ENCODE measurements at places on chromosomes 2 and 18.

GRCh38 chr2:239596253-239596652 lies 195.4 kb upstream of the HDAC4 start:
- DNase-seq, result no peak

DNA sequence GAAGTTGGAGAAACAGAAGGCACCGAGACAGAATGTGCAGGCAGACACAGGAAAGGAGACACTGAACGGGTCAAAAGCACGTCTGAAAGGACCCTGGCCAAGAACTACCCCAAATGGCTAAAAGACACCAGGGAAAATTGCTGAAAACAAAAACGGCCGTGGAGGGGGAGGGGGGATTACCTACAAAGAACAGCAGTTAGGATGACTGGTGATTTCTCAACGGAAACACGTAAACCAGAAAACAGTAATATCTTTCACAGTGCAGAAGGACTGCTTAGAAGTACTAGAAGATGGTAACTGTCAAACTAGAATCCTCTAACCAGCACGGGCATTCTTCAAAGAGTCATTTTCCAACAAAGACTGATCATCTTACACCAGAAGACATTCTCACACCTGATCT lies 142.6 kb downstream of the HDAC4 start:
- no peak for DNase-seq

DNA sequence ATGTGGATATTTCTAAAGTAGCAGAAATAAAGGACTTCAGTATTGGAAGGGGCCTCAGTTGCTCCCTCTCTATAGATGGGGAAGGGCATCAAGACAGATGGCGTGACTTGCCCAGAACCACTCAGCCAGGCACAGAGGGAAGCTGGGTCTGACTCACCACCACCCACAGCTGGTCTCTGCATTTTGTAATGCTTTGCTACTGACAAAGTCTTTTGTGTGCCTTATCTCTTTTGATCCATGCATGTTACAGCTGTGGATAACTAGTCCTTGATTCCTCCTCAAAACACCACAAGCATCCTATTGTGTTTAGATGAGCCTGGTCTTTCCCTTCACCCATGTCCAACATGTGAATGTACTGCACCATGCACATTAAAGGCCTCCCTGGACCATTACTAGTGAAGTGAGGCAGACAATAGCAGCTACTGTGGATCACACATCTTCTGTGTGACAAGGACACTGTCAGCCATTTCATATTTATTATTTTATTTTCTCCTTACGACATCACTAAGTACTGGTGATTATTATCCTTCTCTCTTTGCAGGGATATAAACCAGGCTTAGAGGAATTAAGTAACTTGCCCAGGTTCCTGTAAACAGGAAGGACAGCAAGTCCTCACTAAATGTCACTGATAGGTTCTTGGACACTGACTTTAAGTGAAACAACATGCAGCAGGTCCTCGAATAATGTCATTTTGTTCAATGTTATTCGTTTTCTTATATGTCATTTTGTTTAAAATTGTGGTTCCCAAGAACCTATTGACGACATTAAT lies 29.6 kb upstream of the IL37 start:
- DNase-seq, result no peak

GRCh38 chr2:107777974-107778373 lies 48.7 kb upstream of the RGPD4 start:
- no peak for DNase-seq

DNA sequence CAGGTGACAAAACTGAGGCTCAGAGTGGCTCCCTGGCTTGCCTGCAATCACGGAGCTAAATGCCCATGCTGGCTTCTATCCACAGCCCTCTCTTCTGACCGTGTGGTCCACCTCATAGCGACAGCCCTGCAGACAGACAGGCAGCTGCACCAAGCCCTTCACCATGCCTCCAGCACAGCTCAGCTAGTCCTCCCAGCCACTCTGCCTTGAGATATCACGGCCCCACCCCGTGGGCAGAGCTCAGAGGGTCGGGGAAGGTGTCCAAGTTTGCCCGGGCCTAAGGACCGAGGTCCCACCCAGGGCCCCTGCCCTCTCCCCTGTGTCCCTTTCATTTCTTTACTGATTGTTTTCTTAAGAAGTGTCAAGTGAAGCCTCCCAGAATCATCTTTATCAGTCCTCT lies 128.2 kb upstream of the GLI2 start:
- DNase-seq, result no peak

GRCh38 chr2:63163161-63163820 lies 112.7 kb downstream of the OTX1 start:
- DNase-seq, result no peak

- no peak for DNase-seq
Measured at GRCh38 chr18:31740180-31740579, 20.5 kb downstream of the SLC25A52 start.

- DNase-seq, result no peak
Measured at GRCh38 chr2:199684832-199685231, 166.2 kb downstream of the FTCDNL1 start.

DNA sequence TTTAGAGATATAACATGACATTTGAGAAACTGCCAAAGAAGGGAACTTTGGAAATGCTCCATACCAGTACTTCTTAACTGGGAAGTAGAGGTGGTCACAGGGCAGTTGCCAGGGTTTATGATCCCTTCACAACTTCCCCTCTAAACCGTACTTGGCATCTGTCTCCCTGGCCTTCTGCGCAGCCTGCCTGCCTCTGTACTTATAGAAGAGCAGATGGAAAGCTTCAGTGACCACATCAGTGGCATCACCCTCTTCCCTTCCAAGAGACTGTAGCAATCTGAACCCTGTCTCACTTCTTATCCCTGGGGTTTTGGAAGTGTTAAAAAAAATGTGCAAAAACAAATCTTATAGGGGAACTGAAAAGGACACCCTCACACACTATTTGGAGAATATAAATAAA lies 64.1 kb downstream of the EIF2AK3 start:
- DNase-seq, result no peak

- DNase-seq, result no peak
Measured at GRCh38 chr18:59833785-59834184, 66.0 kb upstream of the PMAIP1 start.

- no peak for DNase-seq
Measured at GRCh38 chr2:221166292-221166691, 405.8 kb downstream of the EPHA4 start.

DNA sequence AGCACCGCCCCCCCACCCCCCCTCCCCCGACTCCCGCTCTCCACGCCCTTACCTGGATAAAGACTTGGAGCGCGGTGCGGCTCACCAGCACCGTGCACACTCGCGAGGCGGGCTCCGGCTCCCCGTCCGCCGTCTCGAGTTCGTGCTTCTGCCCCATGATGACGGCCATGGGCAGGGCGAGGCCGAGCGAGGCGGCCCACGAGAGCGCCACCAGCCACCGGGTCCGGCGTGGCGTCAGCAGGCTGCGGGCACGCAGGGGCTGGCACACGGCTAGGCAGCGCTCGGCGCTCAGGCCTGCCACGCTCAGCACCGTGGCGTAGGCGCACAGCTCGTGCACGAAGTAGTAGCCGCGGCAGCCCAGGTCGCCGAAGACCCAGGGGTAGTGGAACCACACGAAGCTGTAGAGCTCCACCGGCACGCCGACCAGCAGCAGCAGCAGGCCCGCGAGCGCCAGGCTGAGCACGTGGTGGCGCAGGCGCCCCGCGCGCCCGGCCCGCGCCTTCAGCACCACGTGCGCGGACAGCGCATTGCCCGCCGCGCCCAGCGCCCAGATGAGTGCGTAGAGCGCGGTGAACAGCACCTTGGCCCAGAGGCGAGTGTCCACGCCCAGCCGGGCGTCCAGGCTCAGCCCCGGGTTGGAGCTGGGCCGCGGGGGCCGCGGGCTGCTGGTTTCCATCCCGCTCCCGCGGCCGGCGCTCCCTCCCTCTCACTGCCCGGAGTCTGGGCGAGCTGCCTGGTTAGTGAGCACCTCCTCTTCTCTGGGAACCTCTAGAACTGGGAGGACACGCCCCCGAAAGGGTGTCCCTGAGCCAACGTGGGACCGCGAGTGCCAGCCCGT lies at the start of gene NTSR2:
NTSR2 (minus strand) TSS at position 742 of the 838 bp plus-strand sequence; CDS start at position 676, 66 bp downstream.
- DNase-seq, result no peak

DNA sequence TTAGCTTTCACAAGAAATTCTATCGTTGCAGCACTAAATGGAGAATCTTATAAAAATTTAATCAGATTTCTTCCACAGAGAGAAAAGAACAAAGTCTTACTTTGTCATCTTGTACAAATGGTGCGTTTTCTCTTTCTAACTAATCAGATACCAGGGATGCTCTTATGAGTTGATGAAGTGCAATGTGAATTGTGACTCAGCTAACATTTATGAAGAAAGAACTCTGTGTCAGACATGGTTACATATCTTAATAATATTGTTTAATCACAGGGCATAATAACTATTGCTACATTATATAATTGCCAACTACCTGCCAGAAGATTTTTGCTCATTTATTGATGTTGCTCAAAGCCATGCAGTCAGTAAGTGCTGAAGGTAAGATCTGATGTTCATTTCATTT lies 465.0 kb downstream of the CCDC85A start:
- DNase-seq, result no peak

GRCh38 chr2:211598238-211598637 lies 940.4 kb downstream of the ERBB4 start:
- DNase-seq, result no peak

DNA sequence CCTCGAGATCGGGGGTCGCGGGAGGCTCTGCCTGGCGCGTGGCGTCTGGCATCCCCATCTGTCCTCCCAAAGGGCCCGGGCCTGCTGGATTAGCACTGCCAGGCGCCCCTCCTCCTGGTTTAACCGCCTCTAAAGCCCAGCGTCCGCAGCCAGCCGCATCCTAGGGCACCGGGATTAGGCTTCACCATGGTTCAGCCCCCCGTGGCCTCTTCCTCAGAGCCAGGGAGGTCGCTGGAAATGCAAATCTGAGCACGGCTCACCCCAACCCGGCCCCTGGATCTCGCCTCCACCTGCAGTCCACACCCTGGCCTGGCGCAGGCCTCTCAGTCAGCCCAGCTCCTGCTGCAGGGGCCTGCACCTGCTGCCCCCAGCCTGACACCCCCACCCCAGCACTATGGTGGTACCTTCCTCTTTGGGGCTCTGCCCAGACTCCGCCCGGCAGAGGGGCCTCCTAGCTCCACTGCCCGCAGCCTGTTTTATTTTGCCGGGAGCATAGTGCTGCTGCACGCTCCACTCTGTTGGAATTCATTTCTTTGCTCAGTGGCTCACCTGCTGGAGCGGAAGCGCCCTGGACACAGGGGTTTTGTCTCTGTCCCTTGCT lies 13.2 kb downstream of the PRELID3A start:
- DNase-seq, result no peak

DNA sequence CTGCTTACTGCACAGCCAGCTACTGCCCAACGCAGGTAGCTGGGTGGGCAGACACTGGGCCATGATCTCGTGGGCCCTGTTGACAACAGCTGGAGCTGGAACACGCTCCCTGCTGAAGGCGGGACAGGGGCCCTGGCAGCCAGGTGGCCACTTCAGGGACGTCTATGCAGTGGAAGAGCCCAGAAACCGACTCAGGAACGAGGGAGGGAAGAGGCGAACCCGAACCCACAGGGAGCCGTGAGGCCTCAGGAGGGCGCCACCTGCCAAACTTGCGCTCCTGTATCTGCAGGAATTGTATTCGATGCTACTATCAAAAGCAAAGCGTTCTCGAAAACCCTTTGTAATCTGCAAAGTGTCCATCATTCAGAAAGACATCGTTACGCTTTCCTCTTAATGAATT lies 198.4 kb downstream of the EIPR1 start:
- no peak for DNase-seq

GRCh38 chr18:31223371-31223770 lies 60.7 kb upstream of the DSC1 start:
- no peak for DNase-seq

- DNase-seq, result no peak
Measured at GRCh38 chr18:11826836-11827235, 24.4 kb upstream of the CHMP1B start.

- DNase-seq, result no peak
Measured at GRCh38 chr2:62657783-62658182, 47.7 kb upstream of the EHBP1 start.

- DNase-seq, result no peak
Measured at GRCh38 chr2:181585732-181586131, 71.2 kb downstream of the CERKL start.

DNA sequence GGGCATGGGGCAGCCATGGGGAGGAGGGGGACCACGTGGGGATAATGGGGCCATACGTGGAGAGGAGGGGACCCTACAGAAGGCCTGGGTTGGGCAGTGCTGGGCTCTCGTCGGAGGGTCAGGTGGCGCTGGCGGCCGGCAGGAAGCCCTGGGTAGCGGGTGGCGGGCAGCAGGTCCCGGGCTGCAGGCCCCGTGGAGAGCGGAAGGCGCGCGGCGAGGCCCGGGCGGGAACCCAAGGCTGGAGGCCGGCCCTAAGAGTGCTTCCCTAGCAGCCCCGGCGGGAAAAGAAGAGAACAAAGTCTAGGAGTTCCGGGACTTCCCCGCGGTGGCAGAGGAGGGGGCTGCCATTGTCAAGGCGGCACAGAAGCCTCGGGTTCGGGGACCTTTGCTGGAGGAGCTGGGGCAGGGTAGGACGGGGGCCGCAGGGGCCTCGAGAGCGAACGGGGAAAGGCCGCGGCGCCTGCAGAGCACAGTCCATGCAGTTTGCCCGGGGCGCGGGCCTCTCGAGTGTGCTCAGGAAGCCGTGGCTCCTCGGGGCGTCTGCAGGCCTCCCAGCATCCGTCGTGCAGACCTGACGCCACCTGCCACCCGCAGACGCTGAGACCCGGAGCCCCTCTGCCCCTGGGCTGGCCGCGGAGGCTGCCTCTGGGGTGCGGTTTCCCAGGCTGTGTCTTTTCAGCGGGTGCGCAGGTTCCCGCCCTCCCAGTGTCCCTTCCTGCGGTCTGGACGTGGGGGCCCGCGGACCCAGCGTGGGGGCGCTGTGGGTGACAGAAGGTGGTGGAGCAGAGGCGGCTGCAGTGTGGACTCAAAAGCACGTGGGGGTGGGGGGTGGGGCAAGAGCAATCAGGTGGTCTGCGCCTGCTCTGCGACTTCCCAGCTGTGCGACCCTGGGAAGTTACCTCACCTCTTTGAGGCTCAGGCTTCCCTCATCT lies 19.4 kb upstream of the NCL start:
- peak; percentile 16 for DNase-seq

DNA sequence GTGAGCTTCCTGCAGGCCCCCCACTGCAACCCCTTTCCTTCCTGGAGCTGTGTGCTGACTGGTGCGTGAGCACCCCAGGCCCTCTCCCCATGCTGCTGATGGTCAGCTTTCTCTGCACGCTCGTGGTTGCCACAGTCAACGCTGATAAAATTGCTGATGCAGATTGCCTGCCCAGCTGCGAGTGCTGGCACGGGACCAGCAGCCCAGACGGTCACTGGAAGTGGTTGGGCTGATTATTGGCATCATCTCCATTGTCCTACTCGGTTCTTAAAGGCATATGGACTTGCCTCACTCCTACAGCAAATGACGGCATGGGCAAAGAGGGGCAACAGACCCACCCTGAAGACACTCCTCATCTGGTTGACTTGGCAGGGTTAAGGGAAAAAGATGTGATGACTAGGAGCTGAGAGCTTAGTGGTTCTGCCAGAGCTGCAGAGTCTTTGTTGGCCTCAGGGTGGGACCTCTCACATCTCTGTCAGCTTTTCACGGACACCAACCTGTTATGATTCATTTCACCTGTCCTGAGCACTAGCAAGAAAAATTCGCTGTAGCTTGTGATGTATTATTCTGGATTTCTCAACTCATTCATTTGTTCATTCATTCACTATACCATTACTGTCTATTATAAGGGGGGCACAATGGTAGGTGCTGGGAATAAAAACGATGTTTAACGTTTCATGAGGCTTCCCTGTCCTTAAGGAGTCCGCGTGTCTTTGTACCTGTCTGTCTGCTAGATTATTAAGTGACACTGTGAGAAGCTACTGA lies 38.4 kb downstream of the PAX8 start:
- DNase-seq, result no peak
